GM23248 (cell line): ENCODE measurements at places on chromosomes 5 and 9. TPM values are rescaled to one million over a fixed set of nuclear protein-coding genes. Genes with fewer than 3 reads are reported as not detected.

DNA sequence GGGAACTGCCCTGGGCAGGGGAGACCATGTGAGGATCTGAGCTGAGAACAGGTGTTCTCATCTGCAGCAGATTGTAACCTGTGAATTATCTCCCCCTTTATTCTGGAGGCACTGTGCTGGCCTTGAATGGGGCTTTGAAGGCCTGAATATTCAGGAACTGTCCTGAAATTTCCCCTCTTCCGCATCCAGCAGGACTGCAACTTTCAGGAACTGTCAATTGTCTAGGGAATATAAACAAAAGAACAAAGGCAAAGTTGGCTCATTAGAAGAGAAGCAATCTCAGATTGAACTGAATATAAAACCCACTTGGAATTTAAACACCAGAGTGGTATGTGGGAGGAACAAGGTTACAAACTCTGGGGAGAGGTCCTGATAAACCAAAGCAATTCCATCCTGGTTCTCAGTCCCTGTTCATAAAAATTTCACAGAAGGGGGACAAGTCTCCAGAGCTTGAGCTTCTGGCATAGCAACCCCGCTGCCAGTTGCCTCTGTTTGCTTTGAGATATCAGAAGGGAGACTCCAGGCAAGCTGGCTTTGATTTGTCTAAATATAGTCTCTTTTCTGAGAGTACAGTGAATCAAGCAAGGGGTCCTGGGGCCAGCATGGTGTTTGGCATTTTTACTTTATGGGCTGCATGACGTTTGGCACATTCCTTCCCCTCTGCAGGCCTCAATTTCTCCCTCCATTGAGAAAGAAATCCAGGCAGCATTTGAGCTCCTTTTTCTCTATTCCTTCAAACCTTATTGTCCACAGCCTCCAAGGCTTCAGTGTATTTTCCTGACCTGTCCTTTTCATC lies 47.5 kb downstream of the ADRB2 start:
- DNase-seq: no peak

DNA sequence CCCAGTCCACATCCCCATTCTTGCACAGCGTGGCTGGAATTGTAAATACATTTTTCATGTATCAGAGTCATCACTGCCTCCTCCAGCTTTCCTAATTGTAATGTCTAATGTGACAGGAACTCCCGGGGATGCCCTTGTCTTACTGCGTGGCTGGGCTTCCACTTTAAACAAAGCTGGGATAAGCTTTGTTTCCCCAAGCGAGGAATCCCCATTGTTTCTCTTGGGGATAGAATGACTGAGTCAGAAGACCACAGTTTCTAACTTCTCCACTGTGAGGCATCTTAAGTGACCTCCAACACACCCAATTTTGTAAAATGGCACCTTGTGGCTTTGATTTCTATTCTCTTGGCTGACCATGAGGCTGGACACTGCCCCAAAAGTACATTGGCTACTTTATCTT lies 22.4 kb downstream of the ARPC5L start:
- no peak for DNase-seq

DNA sequence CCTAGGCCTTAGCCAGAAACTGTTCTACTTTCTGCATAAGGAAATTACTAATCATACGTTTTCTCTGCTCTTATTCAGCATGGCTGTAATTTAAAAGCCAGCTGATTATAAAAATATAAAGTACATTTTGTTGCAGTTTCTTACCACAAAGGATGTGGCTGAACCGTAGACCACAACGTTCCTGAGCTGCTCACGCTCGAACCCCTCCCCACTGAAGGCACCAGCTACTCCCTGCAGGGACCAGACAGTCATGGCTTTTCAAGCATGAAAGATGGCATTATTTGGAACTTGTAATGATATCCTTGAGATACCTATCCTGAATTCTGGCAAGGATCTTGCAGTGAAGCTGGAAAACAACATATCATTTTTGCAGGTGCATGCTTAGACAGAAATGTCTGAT lies 91.8 kb upstream of the DMRT1 start:
- no peak for DNase-seq

DNA sequence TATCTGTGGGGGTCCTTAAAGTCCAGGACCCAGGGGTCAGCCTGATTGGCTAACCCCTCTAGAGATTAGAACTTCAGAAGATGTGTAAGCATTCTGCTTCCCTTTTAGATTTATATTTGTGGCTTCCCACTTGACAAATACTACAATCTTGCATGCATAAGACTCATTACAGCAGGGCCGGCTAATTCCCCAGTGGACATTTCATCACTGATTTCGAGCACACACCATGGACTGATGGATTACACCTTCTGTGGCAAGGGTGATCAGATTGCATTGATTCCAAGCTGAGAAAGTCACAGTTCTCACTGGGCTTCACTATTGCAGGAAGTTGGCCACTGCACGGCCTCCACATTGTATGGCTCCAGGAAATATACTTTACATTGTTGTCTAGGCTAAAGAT lies 65.8 kb upstream of the DAPK1 start:
- DNase-seq: no peak

GRCh38 chr9:114149765-114150340 lies 5.5 kb upstream of the COL27A1 start:
- DNase-seq: no peak

DNA sequence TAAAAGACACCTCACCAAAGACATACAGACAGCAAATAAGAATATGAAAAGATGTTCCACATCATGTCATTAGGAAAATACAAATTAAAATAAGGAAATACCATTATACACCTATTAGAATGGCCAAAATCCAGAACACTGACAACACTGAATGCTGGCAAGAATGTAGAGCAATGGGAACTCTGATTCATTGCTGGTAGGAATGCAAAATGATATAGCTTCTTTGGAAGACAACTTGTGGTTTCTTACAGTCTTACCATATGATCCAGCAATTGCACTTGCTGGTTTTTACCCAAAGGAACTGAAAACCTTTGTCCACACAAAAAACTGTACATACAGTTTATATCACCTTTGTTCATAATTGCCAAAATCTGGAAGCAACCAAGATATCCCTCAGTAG lies 6.5 kb downstream of the TMEM161B start:
- peak; percentile 61 for DNase-seq

- peak; percentile 36 for DNase-seq
These were observed 435 bp downstream of the ZNF189 start for GRCh38 chr9:101398930-101399642.

GRCh38 chr9:114002271-114002985 lies 75.7 kb downstream of the AMBP start:
- DNase-seq: no peak

DNA sequence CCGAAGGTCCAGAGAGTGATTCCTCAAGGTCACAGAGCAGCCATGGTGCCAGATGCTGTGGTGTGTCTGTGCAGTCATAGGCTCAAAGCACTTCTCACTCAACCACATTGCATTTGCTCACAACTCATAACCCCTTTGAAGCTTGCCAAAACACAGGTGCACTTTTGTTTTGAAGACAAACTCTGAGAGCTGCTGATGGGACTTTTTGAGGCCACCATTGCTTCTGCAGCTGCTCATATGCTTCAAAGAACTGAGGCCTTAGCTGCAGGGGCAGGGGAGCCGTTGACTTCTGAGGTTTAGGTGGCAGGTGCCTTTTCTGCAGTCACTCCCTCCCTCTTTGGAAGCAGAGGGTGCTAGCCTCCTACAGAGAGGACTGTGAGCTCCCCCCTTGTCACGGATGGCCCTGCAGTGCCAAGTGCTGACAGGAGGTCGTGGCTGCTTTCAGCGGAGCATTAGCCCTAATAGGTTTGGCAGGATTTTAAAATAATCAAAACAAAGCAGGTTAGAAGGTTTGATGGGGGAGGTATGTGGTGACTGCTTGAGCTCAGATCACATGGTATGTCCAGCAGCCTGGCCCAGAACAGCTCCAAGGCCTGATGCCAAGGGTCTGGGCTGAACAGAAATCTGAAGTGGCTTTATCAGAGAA lies 232.1 kb downstream of the MAN2A1 start:
- no peak for DNase-seq

- DNase-seq: peak; percentile 52
These were observed 8.6 kb downstream of the KCTD16 start for GRCh38 chr5:144179226-144179625.

GRCh38 chr9:97109194-97109811 lies 70.4 kb upstream of the CTSV start:
- DNase-seq: peak; percentile 41

- no peak for DNase-seq
These were observed 1.3 kb downstream of the TERT start for GRCh38 chr5:1293416-1294205.

DNA sequence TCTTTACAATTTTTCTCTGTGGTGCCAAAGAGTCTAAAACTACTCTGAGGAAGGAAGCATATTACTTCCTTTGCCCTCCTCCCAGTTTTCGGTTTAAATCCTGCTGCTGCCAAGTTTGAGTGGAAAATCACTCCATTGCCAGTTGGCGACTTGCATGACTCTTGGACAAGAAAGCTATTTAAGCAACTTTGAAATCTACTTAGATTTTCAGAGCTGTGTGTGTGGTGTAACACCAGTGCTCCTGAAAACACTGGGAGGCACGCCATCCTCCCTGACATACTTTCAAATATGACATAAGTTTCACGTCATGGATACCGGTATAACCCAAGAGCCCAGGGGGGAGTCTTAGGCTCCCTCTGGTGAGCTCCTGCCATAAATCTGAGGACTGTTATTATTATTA lies 83.5 kb upstream of the RIOK2 start:
- peak; percentile 56 for DNase-seq

GRCh38 chr5:135582099-135582781 lies 3.4 kb upstream of the CXCL14 start:
- no peak for DNase-seq

GRCh38 chr5:29853711-29854220 lies 1339.7 kb upstream of the CDH6 start:
- no peak for DNase-seq

DNA sequence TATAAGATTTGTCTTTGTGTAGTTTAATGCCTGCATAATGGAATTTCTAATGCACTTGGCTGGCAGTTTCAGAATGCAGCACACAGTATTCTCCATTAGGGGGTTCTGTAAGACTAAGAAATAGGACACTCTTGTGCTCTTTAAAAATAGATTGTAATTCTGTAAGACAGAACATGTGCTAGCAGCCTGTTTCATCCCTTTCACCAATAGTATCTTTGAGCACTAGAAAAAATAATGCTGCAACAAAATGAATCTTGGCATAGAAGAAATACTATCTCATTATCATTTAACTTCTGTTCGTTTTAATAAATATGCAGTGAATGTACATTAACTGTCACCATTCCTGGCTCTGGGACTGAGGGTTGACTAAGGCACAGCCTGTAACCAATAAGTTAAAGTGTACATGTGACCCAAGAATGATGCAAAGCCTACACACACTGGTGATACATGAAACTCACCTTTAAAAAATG lies 23.8 kb upstream of the ZNF622 start:
- DNase-seq: peak; percentile 81

GRCh38 chr9:113720495-113720894 lies 155.6 kb upstream of the ZNF618 start:
- DNase-seq: no peak

- DNase-seq: no peak
These were observed 4.1 kb upstream of the HRH2 start for GRCh38 chr5:175653763-175654162.

DNA sequence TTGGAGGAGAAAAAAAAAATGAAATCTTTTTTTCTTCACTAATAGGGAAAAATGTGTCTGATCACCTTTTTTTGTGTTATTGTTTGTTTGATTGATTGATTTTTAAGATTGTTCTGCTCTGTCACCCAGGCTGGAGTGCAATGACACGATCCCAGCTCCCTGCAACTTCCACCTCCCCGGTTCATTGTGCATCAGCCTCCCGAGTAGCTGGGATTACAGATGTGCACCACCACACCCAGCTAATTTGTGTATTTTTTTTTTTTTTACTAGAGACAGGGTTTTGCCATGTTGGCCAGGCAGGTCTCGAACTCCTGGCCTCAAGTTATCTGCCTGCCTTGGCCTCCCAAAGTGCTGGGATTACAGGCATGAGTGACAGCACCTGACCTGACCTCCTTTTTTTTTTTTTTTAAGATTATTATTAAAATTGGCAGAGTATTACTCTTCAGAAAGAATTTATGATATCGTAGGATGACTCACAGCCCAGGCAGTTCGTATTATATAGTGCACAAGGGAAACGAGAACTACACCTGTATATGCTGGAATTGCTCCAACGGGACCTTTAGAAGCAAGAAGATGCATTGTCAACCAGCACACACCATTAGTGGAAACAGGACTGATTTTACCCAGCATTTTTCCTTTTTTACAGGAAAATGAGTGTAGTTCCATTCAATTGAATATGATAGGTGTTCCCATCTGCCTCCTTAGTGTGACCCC lies 27.7 kb downstream of the FUBP3 start:
- peak; percentile 15 for DNase-seq

DNA sequence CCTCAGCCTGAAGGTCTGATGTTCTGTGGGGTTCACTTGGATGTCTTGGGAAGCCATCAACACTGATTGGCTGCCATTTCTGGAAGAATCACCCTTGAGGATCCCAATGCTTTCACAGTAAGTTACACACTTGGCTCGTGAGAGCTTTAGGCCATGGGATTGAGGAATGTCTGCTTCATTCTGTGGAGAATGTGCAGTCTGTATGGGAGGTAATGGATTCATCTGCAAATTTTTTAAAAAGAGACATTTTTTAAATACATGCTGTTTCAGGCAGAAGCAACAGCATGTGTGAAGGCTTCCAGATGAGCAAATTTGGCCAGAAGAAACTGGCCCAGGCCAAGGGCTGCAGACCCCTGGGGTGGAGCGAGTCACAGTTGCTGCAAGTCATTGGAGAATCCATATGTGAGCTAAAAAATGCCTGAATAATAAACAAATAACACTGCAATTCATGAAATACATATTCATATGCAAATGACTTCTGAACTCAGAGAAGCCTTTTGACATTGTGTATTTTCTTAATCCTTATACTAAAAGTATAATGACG lies 146.3 kb upstream of the RASEF start:
- DNase-seq: no peak

DNA sequence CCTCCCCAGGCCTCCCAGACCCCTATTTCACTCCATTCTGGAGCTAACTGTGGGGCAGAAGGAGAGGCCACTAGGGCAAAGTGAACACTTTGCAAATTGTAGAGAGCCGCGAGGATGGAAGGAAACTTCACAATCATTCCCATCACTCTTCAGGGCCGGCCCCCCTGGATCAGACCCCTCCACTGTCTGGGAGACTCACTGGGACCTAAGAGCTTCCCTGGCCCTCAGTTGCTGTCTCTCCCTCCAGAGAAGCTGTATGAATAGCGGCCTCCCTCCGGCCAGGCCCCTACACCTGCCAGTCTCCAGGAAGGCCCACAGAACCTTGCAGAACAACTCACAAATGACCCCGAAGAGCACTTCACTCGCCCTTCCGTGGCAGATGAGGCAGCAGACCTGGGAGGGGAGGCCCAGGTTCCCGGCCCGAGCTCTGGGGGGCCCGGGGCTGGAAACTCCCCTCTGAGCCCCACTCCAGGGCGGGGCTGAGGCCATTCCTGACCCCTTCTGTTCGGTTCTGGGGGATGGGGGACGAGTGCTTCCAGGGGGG lies 141.9 kb upstream of the IER5L start:
- DNase-seq: no peak

P4HA2 gene
- 337 and 352 TPM in 2 replicates for total RNA-seq

SV2C gene
- not detected in 2 replicates for total RNA-seq

IFNA21 gene
- not detected in 2 replicates for total RNA-seq

IL13 gene
- not detected in 2 replicates for total RNA-seq

CCDC192 gene
- not detected in 2 replicates for total RNA-seq

TAF1L gene
- not detected in 2 replicates for total RNA-seq

DAB2IP gene
- total RNA-seq: 9.5 and 19.7 TPM in 2 replicates

SPATA24 gene
- total RNA-seq: 0.43 and 1.1 TPM in 2 replicates

HAPLN1 gene
- 49.7 and 69.6 TPM in 2 replicates for total RNA-seq

C5orf15 gene
- total RNA-seq: 126 and 128 TPM in 2 replicates

NAIP gene
- 3.4 and 6.3 TPM in 2 replicates for total RNA-seq
